ENCODE measurements at places on chromosomes 3 and 15. TPM values are rescaled to one million over a fixed set of nuclear protein-coding genes. Genes with fewer than 3 reads are reported as not detected.
A peak's percentile ranks its signal among the peaks of the same experiment; 100 is the strongest.

PLA2G4E gene
- total RNA-seq = not detected

CCDC33 gene
- not detected for total RNA-seq

UBAP1L gene
- 0.38 TPM for total RNA-seq

P3H2 gene
- total RNA-seq = 7.8 TPM

SAMMSON gene
- total RNA-seq = not detected

GPR87 gene
- total RNA-seq = not detected

C3orf49 gene
- not detected for total RNA-seq

KLHL25 gene
- total RNA-seq = 4.1 TPM

PRRT3 gene
- 2.5 TPM for total RNA-seq

CPA3 gene
- 1.3 TPM for total RNA-seq

TLE3 gene
- 22.3 TPM for total RNA-seq

WDR72 gene
- total RNA-seq = not detected

GRCh38 chr15:43808960-43809678 lies 8.7 kb downstream of the HYPK start:
- DNase-seq = no peak

DNA sequence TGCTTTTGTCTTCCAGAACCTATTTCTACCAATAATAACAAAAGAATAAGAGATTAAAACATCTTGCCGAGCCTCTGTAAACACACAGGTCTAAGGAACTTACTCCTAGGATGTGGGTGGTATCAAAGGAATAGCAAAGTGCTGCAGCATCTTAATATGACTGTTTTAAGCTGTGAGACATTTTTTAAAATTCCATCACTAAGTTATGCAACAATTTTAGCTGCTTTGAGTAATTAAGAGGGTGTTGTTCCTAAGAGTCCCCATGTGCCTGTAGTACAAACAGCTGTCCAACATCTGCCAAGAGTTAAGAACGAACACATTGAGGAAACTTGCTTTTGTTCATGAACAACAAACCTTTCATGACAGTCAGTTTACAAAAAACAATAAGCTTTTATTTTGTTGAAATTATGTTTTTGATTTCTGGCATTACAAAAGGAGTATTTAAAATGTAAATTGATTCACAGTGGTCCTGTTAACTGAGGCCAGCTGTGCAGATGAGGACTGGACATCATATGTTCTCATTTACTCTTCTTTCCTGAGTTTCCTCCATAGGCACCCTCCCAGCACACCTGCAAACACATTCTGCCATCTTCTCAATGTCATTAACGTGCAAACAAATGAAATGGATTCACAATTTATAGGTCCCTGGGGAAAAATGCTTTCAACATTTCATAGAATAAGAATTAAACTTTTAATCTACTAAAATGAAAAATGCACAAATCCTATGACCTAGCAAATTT lies 337.3 kb upstream of the ARHGEF26 start:
- DNase-seq = peak; percentile 3

DNA sequence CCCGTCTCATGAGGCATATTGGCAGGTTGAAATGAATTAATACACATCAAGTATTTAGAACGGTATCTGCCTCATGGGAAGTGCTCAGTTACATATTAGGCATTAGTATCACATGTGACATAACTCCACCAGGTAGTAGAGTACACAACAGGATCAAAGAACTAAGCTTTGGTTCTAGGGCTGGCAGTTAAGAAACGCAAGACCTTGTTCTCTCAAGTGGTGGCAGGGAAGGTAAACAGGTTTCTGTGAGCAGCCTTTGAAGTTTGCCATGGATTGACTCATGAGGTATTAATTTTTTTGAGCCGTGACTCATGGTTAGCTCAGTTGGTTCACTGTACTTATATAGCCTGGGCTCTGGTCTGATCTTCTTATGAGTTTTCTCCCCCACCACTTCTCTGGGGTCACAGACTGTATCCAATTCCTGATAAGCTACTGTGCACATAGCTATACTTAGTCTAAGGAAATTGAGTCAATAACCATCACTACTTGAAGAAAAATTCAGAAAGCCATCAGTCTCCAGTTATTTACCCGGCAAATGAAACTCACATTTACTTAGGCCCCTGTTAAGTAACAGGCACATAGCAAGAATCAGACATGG lies 155.6 kb upstream of the STT3B start:
- peak; percentile 84 for DNase-seq

DNA sequence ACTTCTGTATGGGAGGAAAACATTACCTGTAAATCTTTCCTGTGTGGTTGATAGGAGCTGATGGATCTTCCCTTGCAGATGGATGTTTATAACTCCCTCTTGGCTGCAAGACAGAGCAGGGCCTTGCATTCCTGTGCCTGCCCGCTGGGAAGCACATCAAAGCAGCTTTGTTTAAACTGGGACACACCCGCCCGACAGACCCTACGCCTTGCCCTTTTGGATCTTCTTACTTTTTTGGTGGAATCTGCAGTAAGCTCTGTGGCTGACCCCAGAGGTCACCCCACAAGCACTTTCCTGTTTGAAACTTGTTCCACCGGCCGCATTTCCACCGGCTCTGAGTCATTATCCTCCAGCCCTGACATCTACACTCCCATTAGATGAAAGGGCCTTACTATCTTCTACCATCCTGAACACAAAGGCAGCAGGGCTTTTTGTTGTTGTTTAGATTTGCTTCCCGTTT lies 244.1 kb upstream of the STT3B start:
- peak; percentile 72 for DNase-seq

DNA sequence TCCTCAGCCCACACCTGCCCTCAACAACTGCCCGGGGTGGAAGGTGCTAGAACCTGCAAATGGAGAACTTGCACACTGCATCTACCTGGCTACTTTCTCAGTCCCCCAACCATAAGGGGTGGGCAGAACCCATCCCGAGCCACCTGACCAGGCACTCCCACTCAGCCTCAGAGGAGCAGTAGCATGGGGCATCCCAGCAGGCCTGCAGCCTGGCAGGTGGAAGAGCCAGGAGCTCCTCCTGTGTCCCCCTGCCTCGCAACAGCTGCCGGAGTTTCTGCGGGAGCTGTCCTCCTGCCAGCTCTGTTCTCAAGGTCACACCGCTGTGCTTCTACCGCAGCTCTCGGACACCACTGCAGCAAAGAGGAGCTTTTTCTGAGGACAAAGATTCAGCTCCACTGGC lies 27.5 kb downstream of the RAB6B start:
- DNase-seq = no peak

DNA sequence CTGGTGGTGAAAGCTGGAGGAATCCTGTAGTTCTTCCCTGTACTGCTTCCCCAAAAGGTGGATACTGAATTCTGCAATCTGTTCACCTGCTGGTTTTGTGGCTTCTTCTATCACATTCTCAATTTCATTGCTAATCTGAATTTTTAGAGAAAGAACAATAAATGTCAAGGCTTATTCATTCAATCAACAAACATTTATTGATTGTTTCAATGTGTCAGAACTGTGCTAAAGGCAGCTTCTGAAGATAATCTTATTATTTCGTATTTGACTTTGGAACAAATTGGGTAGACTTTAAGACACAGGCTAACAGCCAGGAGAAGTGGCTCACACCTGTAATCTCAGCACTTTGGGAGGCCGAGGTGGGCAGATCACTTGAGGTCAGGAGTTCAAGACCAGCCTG lies 46.8 kb downstream of the IMPG2 start:
- no peak for DNase-seq

DNA sequence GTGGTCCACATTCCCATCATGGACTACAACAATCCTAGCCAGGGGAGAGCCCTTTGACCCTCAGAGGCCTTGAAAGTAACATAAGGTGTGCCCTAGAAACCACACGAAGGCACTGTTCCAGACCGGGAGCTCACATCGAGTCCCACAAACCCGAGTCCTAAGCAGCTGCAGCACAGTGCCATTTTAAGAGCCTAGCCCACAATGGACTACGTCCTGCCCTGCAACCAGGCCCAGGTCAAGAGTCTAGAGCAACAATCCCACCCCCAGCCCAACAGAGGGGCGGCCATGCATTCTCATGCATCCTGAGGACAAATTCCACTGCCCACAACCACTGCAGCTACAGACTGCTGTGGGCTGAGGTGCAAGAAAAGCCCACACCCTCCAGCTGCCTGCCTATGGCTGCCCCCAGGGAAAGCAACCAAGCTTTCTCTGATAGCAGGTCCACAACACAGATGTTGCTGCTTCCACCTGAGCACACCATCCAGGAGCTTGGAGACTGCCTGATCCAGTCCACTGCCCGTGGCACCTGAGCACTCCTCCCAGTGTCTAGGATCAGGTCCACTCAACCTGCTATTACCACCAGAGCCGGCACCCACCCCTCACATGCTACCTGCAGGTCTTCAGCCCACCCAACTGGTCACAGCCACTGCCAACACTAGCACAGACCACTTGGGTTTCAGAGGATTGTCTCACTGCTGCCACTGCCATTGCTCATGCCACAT lies 56.8 kb downstream of the IGSF11 start:
- DNase-seq = no peak

DNA sequence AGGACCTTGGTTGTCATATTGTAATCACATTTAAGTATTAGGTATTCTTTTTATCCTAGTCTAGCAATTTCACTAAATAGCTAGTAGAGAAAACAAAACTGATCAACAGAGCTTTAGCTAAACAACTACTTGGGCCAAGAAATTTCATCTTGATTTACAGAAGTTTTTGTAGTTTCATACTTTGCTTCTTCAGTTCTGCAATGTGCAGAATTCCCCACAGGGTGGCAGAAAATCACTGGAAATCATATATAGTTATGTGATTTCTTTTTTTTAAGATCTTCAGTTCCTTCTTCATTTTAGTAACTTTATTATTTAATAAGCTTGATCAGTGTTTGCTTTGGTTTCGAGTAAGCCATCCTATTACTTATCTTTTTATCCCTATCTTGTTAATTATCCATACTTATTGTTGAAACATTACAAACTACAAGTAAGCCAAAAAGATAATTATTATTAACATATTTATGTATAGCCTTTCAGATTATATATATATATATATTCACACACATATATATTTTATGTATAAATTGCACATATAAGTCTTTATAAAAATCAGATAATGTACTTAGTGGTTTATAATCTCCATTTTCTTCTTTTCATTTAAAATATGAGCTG lies 2.2 kb upstream of the BNIP2 start:
- peak; percentile 47 for DNase-seq

- DNase-seq = no peak
These were observed 800.7 kb upstream of the ALCAM start for GRCh38 chr3:104566054-104566453.

DNA sequence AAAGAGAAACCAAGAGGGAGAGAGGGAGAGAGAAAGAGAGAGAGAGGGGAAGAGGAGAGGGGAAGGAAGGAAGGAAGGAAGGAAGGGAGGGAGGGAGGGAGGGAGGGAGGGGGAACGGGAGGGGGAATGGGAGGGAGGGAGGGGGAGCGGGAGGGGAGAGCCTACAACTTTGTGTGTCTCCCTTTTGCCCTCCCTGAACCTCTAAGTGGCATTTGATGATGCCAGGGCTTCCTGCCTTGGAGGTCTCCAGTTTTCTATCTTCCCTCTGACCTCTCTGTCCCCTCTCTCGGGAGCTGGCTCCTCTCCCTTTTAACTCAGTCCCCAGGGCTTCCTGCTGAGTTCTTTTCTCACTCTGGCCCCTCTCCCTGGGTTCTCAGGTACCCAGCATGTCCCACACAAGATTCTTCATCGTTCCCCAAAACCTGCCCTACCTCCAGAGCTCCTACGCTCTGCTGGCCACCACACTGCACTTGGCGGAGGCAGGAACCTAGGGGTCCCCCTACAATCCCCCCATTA lies 12.5 kb upstream of the FAM174B start:
- DNase-seq = no peak

DNA sequence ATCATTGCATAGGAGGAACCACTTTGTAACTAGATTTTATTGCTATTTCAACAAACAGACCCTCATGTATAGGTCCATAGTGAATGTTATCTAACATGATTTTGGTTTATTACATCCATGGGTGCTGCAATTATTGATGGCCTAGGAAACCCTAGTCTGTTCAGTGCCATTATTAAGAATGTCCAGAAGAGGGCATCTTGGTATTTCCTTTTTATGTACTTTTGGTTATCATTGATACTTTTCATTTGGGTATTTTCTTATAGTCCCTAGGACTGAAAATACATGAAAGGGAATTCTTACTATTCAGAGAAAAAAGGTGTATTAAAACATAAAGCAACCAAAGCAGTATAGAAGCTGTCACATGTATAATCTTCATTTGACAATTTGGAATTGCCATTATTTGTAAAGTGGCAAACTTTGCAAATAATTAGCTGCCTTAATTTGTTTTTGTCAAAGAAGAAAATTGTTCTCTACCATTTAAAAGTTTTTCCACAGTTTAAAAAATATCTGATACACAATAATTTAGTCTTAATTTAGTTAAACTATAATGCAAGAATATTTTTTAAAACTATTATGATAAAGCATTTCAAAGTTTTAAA lies 48.7 kb downstream of the CNOT10 start:
- peak; percentile 29 for DNase-seq

GRCh38 chr15:40694688-40695468 lies at the start of gene RAD51:
Gene RAD51 (plus strand): TSS chr15:40695174. CDS start chr15:40698759, 3,585 bp downstream.
- peak; percentile 94 for DNase-seq

DNA sequence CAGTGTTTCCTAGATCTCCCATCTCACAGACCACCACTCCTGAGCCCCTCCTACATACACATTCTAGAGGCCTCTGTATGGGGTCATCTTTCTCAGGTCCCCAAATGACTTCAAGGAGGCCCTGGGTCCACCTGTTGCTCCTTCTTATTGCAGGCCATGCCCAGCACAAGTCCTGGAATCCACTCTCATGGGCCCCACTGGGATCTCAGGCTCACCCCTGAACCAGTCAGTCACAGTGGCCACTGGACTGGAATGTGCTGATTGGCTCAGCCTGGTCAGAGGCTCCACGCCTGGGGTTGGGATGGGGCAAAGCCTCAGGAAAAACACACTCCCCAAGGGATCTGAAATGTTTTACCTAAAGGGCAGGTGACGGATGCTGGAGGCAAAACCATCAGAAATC lies 55.7 kb downstream of the SPSB4 start:
- DNase-seq = no peak

GRCh38 chr3:97439373-97439772 lies 325.2 kb upstream of the ARL6 start:
- no peak for DNase-seq

- peak; percentile 82 for DNase-seq
These were observed 49.2 kb downstream of the MBNL1 start for GRCh38 chr3:152317956-152318355.

DNA sequence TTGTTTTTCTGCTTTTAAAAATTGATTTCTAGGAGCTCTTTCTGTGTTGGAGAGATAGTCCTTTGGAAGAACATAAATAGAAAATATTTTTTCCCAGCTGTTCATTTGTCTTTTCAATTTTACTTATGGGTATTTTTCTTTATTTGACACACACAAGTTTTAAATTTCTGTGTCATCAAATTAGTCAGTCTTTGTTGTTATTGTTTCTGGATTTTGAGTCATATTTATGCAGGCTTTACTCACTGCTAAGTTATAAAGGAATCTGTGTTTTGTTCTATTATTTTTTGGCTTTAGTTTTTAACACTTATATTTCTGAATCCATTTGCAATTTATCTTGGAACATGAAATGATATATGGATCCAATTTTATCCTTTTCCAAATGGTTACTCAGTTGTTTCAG lies 5.9 kb upstream of the GHSR start:
- peak; percentile 61 for DNase-seq

GRCh38 chr15:29913528-29914135 lies 91.4 kb upstream of the TJP1 start:
- DNase-seq = peak; percentile 43

GRCh38 chr3:70822669-70823068 lies 510.2 kb upstream of the MDFIC2 start:
- DNase-seq = no peak
